ENCODE measurements at places on chromosomes 12 and 14. TPM values are rescaled to one million over a fixed set of nuclear protein-coding genes. Genes with fewer than 3 reads are reported as not detected.
A peak's percentile ranks its signal among the peaks of the same experiment; 100 is the strongest.

DNA sequence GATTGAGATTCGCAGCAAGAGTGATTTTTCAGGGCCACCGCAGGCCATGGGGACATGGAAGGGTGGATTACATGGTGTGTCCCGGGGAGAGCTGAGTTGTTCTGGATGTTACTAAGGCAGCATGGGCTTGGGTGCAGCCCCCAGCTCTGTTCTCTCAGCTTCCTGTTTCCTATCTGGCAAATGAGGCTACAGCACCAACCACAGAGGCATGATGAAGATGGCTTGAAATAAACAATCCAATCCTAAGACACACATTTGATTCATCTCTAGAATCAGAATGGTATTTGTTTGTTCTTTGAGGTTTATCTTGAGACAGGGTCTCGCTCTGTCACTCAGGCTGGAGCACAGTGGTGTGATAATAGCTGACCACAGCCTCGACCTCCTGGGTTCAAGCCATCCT is 21.6 kb downstream of the GLTP start:
- H3K36me3 ChIP-seq: peaks cover 4% of the 10 kb centered on the region
- no peaks in the 10 kb centered on the region for H3K27me3 ChIP-seq
- no peak for DNase-seq
- no peak overlapping the region for H3K4me3 ChIP-seq
- H3K4me1 ChIP-seq: peaks cover 6% of the 10 kb centered on the region

DNA sequence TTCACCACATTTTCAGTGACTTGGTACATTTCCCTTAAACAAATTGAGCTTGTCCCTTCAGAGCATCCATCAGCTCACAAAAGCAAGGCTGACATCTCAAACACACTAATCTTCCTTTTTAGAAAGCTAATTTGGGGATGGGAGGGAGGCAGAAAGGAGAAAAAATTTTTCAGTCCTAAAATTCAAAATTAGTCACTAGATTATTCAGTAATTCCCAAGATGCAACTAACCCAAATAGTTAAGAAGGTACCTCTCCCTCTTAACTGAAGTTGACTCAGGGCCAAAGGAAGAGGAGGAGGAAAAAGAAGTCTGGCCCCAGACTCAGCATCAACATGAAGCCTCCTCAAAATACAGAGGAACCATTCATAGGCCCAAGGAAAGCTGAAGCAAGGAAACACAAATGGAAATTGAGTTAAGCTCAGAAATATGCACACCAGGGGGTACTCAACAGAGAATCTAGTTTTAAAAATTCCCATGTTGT is 21.7 kb downstream of the CBX5 start:
- H3K4me3 ChIP-seq: no peak overlapping the region
- no peaks in the 10 kb centered on the region for H3K27me3 ChIP-seq
- peaks cover 23% of the 10 kb centered on the region for H3K4me1 ChIP-seq
- no peak for DNase-seq

GRCh38 chr14:48193893-48194292 is 518.5 kb upstream of the MDGA2 start:
- no peak for DNase-seq
- H3K27ac ChIP-seq: no peak overlapping the region
- no peaks in the 10 kb centered on the region for H3K36me3 ChIP-seq
- H3K4me3 ChIP-seq: no peak overlapping the region
- H3K4me1 ChIP-seq: no peaks in the 10 kb centered on the region

- no peaks in the 10 kb centered on the region for H3K4me1 ChIP-seq
- DNase-seq: no peak
- H3K4me3 ChIP-seq: no peak overlapping the region
- no peak overlapping the region for H3K27ac ChIP-seq
These were observed 184.7 kb upstream of the DCN start for GRCh38 chr12:91367234-91367849.

DNA sequence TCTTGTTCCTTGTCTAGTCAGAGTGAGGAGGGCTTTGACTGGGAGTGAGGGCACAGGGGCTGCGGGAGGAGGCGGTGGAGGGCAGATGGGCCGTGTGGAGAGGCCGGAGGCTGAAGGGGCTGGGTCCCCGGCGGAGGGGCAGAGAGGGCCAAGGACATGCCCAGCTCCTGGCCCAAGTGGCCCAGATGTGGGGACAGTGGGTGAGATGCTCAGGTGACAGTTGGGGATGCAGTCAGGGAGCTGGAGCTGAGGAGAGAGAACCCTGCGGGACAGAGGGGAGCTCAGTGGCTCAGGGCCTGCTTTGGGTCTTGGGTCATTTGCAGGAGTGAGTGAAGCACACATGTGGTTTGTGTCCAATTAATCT is 26.5 kb upstream of the PLD4 start:
- peaks cover 2% of the 10 kb centered on the region for H3K4me1 ChIP-seq
- H3K27ac ChIP-seq: no peak overlapping the region
- no peak overlapping the region for H3K4me3 ChIP-seq

DNA sequence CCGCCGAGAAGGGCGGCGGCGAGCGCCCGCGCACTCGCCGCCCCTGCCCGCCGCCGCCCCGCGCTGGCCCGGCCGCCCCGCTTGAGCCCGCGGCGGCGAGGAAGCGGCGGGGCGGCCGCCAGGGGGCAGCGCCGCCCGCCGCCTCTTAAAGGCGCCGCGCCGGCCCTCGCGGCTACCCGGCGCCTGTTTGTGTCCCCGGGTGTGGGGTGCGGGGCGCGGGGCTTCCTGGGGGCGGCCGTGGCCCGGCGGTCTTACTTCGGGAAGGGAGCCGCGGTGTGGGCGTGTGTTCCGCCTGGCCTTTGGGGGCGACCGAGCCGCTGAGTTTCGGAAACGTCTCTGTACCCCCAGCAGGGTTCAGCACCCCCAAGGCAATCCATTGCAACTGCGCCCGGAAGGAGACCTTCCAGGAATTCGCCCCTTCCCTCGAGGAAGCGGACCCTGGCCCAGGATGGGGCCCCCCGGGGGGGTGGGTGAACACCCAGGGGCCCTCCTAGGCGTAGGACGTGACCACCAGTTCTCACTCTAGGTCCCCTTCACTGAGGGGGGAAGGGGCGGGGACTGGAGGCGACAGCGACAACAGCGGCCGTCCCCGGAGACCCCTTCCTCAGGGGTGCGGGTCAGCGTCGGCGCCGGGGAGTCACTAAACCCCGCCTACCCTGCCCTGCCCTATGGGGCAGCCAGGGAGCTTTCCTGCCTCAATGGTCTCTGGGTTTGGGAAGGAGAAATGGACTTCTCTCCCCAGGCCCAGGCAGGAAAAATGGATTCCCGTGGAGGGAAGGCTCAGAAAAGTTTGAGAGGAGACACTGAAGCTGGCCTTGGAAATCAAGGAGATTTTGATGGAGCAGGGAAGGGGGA is at the start of gene ITPK1:
TSS of gene ITPK1 (minus strand) at position 105 of the 855 bp plus-strand sequence. CDS start 762 bp downstream, outside the sequence.
- peaks cover 25% of the 10 kb centered on the region for H3K4me1 ChIP-seq
- H3K27ac ChIP-seq: peak within 1 kb of the TSS; percentile 80
- peak; percentile 73 for DNase-seq
- peak within 1 kb of the TSS; percentile 77 for H3K4me3 ChIP-seq
- no peaks in the 10 kb centered on the region for H3K27me3 ChIP-seq

- H3K4me3 ChIP-seq: no peak overlapping the region
- H3K27me3 ChIP-seq: no peaks in the 10 kb centered on the region
- no peaks in the 10 kb centered on the region for H3K36me3 ChIP-seq
- H3K27ac ChIP-seq: no peak overlapping the region
- DNase-seq: no peak
- peaks cover 9% of the 10 kb centered on the region for H3K4me1 ChIP-seq
These were observed 87.3 kb upstream of the RIN3 start for GRCh38 chr14:92426237-92426636.

GRCh38 chr12:51098611-51099010 is 15.2 kb upstream of the CSRNP2 start:
- no peak for DNase-seq
- no peaks in the 10 kb centered on the region for H3K27me3 ChIP-seq
- H3K4me1 ChIP-seq: peaks cover 2% of the 10 kb centered on the region
- H3K4me3 ChIP-seq: no peak overlapping the region
- H3K36me3 ChIP-seq: peaks cover 22% of the 10 kb centered on the region

DNA sequence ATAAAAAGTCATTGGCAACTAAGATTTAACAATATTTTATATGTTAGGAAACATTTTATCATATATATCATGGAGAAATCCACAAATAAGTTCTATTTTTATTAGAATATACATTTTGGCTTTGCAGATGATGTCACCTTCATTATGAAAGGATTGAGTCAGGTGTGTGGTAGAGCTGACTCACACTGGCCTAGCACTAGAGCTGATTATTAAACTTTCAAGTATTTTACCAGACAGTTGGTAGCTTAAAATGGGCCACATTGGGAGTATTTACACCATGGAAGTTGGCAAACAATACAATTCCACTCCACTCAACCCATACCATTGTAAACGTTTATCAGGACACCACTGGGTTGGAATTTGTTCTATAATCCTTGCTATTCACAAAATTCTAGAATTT is 1036.6 kb downstream of the TRHDE start:
- no peaks in the 10 kb centered on the region for H3K4me1 ChIP-seq
- no peaks in the 10 kb centered on the region for H3K36me3 ChIP-seq
- H3K27me3 ChIP-seq: no peaks in the 10 kb centered on the region
- no peak overlapping the region for H3K27ac ChIP-seq

DNA sequence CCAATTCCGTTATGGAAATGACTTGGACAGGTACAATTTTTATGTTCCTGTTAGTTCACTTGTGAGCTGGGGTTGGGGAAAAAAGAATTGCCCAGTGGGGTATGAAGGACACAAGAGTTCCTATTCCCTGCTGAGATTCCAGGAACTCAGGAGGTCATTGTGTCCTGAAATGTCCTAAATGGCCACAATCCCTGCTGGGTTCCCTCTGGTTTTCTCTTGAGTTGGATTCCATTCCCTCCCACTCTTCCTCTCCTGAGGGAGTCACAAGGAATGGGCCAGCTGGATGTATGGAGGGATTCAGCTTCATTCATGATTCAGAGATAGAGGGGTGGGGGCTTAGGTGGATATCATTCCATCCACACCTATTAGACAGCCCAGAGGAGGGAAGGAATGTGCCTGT is 34.5 kb upstream of the DCD start:
- H3K27ac ChIP-seq: no peak overlapping the region
- no peaks in the 10 kb centered on the region for H3K4me1 ChIP-seq
- no peak for DNase-seq
- peaks cover 59% of the 10 kb centered on the region for H3K27me3 ChIP-seq

- no peak for DNase-seq
- no peak overlapping the region for H3K27ac ChIP-seq
- H3K36me3 ChIP-seq: no peaks in the 10 kb centered on the region
- H3K4me3 ChIP-seq: no peak overlapping the region
- peaks cover 17% of the 10 kb centered on the region for H3K4me1 ChIP-seq
These were observed 27.6 kb upstream of the KRT78 start for GRCh38 chr12:52876372-52876771.

- no peak overlapping the region for H3K27ac ChIP-seq
- H3K4me1 ChIP-seq: peaks cover 18% of the 10 kb centered on the region
- DNase-seq: no peak
- H3K36me3 ChIP-seq: no peaks in the 10 kb centered on the region
These were observed 15.4 kb upstream of the MIA2 start for GRCh38 chr14:39218171-39218769.

- H3K27ac ChIP-seq: no peak overlapping the region
- H3K27me3 ChIP-seq: peaks cover under 1% of the 10 kb centered on the region
- no peak overlapping the region for H3K4me3 ChIP-seq
- no peaks in the 10 kb centered on the region for H3K36me3 ChIP-seq
These were observed 499.2 kb downstream of the CCER1 start for GRCh38 chr12:90455756-90456155.

DNA sequence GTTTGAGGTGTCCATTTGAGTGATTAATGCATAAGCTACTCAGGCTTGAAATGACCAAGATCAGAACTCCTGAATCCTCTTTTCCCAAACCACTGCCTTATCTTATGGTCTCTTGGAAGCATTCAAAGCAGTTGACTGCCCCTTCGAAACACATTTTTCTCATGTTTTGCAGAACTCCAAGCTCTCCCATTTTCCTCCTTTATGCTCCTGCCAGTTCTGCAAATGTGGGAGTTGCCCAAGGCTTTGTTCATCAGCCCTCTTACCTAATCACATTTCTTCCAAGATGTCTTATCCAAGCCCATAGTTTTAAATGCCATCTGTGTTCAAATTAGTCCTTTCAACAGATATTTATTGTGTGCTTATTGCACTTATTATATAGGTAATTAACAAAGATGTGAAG is 1.8 kb upstream of the DNAAF2 start:
- peaks cover 40% of the 10 kb centered on the region for H3K4me1 ChIP-seq
- DNase-seq: no peak
- H3K27ac ChIP-seq: peak overlapping the region; percentile 59

The SCN8A gene
- total RNA-seq: 0.78 TPM

The CDKL1 gene
- total RNA-seq: 3.3 TPM

The RPL10L gene
- not detected for total RNA-seq

The AKAP5 gene
- 1.3 TPM for total RNA-seq

The IAPP gene
- total RNA-seq: not detected

The IL26 gene
- not detected for total RNA-seq

The CYP27B1 gene
- total RNA-seq: 7.9 TPM

The ISM2 gene
- total RNA-seq: 0.94 TPM

The BCAT1 gene
- total RNA-seq: 55.6 TPM

All from activated CD8-positive, alpha-beta T cell treated with anti-CD3 and anti-CD28 coated beads for 36 hours (primary cell).